Activated CD4-positive, alpha-beta memory T cell treated with anti-CD3 and anti-CD28 coated beads for 36 hours (primary cell): ENCODE measurements at places on chromosomes 1 and 21. TPM values are rescaled to one million over a fixed set of nuclear protein-coding genes. Genes with fewer than 3 reads are reported as not detected.

- no peak for DNase-seq
Measured at GRCh38 chr1:101164776-101165175, 72.0 kb upstream of the S1PR1 start.

DNA sequence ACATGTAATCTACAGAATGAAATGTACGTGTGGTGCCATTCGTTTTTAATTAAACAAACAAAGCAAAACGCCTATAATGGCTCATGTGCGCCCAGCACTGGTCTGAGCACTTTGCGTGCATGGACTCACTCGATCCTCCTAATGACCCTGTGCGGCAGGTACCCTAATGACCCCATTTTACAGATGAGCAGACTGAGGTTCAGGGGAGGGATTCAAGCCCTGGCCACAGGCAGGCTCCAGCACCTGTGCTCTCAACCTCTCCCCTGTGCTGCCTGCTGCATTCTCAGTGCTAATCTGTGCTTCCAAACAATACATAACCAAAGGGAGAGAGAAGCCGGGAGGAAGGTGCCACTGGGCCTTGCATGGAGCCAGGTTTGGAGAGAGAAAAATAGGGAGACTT is 124.2 kb upstream of the ZBTB40 start:
- no peak for DNase-seq

- no peak for DNase-seq
Measured at GRCh38 chr1:39729030-39729429, 9.7 kb upstream of the PPIE start.

- DNase-seq = peak; percentile 39
Measured at GRCh38 chr1:26739329-26739914, 43.6 kb downstream of the ARID1A start.

The SPRR2A gene
- total RNA-seq = not detected

The SDC3 gene
- 0.12 TPM for total RNA-seq

The PGLYRP4 gene
- not detected for total RNA-seq

The FBXO28 gene
- total RNA-seq = 19.5 TPM
